ENCODE measurements at places on chromosomes 7 and 10.
A peak's percentile ranks its signal among the peaks of the same experiment; 100 is the strongest.

GRCh38 chr7:17229228-17229627, 69.2 kb upstream of the AHR start:
- no peak for DNase-seq

- no peak for DNase-seq
These were observed 87.9 kb upstream of the IKZF1 start for GRCh38 chr7:50216626-50217025.

DNA sequence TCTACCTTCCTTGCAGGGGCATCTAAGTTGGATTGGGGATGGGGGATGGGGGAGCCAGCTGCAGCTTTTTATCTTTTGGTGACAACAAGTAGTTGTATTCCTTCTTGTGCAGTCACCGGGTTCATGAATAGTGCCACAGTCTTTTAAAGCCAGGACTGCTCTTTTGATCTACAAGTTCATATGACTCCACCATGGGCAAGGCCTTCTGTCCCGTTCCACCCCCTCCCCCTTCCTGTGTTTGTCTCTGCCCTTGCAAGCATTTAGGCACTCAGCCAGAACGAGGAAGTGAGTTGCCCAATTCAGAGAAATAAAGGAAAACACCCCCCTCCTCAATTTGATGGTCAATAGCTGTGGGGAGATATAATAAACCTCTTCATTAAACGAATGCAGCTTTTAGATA, 44.8 kb upstream of the EGR2 start:
- no peak for DNase-seq

GRCh38 chr7:33053721-33054120, 8.9 kb downstream of the NT5C3A start:
- DNase-seq, result no peak

GRCh38 chr7:44145479-44145968, 4.4 kb upstream of the MYL7 start:
- DNase-seq, result peak; percentile 36

- DNase-seq, result no peak
These were observed 93.7 kb downstream of the SVOPL start for GRCh38 chr7:138607216-138608126.

DNA sequence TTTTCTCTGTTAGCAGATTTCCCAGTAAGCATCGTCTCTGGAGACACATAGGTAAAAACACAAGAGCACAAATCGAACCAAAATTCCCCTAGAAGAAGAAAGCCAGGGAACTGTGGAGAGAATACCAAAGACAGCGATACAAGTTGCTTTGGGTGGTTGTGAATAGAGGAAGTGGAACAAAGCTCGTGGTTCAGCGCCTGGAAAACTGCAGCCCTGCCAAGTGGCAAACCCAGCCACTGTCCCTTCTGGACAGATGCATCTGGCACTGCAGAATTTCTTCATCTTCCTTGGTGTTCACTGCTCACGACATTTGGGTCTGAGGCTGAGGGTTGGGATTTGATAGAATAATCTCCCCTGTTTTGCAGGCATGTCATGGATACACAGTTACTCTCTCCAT, 733.8 kb downstream of the PARD3 start:
- no peak for DNase-seq

DNA sequence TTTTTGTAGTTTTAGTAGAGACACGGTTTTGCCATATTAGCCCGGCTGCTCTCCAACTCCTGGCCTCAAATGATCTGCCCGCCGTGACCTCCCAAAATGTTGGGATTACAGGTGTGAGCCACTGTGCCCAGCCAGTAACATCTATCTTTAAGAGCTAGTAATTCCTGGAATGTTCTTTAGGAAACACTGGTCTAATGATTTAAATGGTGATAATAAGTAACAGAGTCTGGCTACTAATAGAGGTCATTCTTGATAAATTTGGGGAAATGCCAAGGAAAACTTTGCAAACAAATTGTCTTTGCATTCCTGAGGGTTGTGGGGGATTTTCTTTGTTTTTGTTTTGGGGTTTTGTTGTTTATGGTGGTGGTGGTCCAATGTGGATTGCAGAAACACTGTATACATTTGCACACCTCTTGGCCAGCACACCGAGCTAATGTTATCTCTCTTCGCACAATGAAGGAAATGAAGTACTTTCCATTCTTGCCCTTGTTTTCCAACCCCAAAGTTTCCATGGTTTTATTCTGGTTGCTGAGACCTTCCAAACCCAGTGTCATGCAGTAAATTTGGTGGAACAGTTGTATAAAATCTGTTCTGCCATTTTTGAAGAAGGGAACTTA, 51.3 kb upstream of the WIPF3 start:
- no peak for DNase-seq

GRCh38 chr10:29104661-29105399, 184.0 kb upstream of the LYZL1 start:
- DNase-seq, result no peak

GRCh38 chr10:4704034-4704545, 121.9 kb upstream of the AKR1E2 start:
- DNase-seq, result no peak

DNA sequence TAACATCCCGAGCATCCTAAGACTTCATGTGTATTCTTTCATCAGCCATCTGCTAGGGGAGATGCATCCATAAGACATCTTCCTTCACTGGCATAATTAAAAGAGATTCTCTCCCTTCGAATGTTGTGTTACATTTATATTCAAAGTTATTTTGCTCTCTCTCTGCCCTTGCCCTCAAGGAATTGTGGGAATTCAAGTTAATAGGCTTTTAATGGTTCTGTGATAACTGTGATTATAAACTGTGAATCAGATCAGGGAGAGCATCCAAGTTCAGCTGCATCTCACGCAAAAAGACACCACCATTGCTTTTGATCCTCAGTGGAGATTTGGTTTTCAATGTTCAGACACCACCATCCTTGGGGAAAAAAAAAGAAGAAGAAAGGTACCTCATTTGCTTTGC, 9.2 kb upstream of the TEX36 start:
- DNase-seq, result no peak

GRCh38 chr10:113235508-113235907, 285.5 kb downstream of the TCF7L2 start:
- DNase-seq, result no peak

DNA sequence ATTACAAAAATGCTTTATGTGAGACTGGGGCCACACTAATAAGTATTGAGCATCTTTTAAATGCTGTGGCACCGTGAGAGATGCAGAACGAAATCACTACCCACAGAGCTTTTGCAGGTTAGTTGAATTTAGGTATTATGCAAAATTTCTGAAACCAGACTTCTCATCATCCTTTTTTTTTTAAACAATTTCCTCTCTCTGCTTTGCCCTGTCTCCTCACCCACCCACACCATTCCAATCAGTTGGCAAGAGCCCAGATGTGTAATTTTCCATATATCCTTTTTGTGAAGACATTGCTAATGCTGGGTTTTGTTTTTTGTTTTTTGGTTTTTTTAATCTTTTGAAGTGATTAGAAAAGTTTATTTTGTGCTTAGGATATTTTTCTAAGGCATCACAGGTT, 1.1 kb downstream of the YAE1 start:
- DNase-seq, result no peak

DNA sequence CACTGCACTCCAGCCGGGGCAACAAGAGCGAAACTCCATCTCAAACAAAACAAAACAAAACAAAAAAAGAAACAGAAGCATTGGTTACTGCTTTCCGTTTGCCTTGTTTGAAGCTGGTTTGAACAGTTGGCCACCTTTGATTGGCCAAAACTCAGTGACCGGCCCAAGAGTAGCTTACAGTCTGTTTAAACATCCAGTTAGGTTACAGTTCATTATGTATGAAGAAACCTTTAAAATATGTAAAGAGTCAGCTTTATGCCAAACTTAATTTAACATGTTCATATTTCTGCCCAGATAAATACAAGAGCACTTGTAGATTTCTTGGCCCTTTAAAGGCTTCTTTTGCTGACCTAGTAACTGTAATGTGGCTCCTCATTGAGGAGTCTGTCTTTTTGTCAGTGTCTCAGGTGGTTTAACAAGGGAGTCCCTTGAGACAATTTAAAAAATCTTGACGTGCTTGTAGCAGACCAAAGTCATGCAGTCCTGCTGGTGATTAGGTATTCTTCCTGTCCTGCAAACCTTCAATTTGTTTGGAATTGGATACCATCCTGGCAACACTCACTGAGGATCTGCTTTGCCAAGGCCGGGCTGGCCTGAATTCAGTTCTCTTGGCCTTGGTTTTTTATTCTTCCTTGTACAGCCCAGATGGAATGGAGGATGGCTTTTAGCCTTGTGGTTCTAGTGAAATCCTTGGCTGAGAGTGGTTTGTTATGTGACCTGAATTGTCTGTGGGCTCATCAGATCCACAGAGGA, 128.9 kb downstream of the PLXDC2 start:
- no peak for DNase-seq

- no peak for DNase-seq
These were observed 990 bp downstream of the ZNF467 start for GRCh38 chr7:149772241-149772955.

GRCh38 chr7:5360971-5361370, 62.7 kb downstream of the TNRC18 start:
- no peak for DNase-seq

DNA sequence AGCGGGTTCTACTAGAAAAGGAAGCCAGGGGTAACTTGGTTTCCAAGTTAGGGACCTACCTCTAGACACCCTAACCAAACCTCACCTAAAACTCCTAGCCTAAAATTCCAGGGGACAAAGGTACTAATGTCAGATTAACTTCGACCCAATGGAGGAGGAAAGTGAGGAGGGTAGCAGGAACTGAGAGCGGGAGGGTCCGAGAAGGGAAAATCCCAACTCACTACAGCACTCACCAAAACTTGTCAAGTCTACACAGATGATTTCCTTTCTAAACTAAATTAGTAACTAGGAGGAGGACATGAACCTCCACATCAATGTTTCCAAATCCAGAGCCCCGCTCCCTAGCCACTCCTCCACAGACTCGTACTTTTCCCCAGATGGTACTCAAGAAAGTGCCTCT, 22.6 kb downstream of the CHCHD3 start:
- DNase-seq, result no peak

- DNase-seq, result no peak
These were observed 7.7 kb downstream of the CASP2 start for GRCh38 chr7:143295870-143296269.

- no peak for DNase-seq
These were observed 27.5 kb upstream of the SMC3 start for GRCh38 chr10:110540031-110540430.

DNA sequence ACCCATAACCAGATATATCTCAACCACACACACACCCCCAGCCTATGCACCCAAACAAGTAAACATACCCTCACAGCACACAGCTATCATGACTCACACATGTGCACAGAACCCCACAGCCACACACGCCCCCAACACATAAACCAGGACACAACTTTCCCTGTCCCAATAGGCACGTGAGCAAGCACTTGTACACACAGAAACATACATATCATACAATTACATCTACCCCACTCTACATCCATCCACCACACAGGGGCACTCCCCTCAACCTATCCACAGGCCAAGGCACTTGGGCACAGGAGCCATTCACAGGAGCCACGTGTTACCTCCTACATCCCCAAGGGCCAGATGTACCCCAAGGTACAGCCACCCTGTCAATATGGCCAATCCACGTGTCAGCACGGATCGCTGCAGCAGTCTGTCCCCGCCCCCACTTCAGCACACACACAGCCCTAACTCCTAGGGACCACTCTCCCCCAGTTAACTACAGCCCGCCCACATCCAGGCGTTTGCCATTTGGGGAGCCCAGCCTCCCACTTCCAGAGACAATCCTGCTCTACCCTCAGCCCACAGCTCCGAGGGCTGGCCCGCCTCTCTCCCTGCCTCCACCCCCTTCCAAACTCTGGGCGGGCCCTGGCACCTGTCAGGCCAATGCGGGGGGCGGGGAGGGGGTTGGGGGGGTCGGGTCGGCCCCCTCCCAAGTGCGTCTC, 163.5 kb downstream of the SH3PXD2A start:
- no peak for DNase-seq

DNA sequence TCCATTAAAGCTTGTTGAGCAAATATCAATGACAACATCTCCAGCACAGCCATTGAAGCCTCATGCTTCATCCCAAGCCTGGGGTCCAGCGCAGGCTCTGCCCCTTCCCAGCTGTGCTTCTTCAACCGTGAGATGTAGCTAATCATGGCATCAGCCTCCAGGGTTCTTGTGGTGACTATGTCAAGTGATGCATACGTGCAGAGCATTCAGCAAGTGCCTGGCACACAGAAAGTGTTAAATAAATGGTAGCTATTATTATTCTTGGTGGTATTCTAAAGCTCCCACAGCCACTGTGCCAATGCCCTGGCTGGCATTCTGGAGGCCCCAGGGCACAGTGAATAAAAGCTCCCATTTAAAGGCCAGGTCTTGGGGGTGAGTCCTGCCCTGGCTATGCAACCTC, 146.6 kb downstream of the WDR11 start:
- no peak for DNase-seq

- no peak for DNase-seq
These were observed 92.4 kb downstream of the CTTNBP2 start for GRCh38 chr7:117780832-117781231.

DNA sequence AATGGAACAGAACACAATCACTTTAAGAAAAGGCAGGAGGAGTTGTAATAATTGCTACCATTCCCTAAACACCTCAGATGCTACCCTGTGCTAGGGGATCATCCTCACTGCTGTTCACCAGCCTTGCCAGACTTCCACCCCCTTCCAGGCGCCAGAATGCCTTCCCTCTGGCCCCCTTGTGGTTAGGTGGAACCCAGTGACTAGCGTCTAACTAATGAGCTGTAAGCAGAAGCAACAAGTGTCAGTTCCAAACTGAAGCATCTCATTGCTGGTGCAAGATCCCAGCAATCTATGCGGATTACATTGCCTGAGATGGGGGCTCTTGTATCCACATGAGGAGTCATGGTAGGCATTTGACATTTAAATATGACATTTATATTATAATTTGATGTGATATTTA, 86.6 kb downstream of the FRMD4A start:
- DNase-seq, result no peak

GRCh38 chr7:16747102-16747501, 6.5 kb upstream of the TSPAN13 start:
- no peak for DNase-seq

DNA sequence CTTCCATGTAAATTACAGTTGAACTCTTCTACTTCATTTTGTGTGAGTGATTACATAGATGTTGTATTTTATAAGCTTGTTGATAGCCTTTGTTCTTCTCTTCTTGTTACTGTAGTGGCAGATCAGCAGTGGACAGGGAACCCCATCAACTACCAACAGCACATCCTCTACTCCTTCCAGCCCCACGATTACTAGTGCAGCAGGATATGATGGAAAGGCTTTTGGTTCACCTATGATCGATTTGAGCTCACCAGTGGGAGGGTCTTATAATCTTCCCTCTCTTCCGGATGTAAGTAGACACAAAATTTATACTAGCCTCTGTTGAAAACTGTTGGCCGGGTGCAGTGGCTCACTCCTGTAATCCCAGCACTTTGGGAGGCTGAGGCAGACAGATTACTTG, 110.7 kb downstream of the TRIM24 start:
- DNase-seq, result no peak

GRCh38 chr10:132272231-132272971, 35.3 kb downstream of the STK32C start:
- no peak for DNase-seq

DNA sequence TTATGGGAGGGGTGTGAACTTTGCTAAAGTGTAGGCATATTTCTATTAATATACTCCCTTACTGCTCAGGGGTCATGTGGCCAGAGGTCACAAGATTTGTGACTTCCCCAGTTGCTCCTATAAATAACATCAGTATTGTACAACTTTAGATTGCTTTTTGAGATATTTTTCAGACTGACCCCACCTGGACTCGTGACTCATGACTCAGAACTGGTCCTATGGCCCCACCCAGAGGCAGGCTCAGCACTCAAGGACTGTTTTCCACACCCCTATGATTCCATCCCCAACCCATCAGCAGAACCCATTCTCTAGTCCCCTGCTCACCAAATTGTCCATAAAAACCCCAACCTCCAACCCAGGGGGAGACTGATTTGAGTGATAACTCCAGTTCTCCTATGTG, 2.7 kb upstream of the CUL2 start:
- no peak for DNase-seq

Measured in activated T-cell treated with anti-CD3 and anti-CD28 coated beads for 24 hours (primary cell).